ENCODE measurements at places on chromosomes 5 and 9.

GRCh38 chr5:113337515-113338415 lies 97.0 kb downstream of the TSSK1B start:
- DNase-seq = no peak

DNA sequence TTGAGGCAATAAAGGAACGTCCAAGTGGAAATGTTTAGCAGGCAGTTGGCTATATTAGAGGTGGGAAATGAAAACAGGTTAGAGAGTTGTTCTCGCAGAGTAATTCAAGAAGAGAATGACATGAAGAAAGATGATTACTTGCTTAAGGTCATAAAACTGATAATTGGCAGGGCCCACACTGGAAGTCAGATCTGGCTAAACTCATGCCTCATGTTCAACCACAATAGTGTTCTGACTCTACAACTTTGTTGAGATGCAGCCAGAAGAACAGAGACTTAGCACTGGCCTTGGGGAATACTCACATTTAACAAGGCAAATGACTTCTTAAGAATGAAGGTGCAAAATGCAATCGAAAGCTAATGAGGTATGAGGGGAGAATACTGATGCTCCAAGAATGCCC lies 27.2 kb upstream of the TNFSF8 start:
- DNase-seq = no peak

- DNase-seq = no peak
Observed at GRCh38 chr9:105341434-105342146, 97.1 kb downstream of the SLC44A1 start.

DNA sequence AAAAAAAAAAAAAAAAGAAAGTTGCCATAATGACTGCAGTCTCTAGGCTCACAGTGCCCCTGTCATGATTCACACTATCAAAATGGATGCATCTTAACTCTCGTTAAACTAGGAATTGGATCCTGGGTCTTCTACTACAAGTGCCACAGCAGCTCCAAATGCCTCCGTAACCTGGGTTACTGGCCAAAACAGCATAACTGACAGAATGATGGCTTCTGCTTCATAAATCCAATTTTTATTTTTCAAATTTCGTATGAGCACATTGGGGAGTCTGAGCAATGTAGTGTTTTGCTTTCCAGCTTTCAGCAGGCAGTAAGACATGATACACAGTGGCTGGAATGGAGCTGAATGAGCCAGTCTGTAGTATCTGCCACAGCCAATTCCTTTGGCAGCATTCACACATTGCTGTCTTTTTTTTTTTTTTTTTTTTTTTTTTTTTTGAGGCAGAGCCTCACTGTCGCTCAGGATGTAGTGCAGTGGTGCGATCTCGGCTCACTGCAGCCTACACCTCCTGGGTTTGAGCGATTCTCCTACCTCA lies 36.0 kb upstream of the NPM1 start:
- DNase-seq = no peak

DNA sequence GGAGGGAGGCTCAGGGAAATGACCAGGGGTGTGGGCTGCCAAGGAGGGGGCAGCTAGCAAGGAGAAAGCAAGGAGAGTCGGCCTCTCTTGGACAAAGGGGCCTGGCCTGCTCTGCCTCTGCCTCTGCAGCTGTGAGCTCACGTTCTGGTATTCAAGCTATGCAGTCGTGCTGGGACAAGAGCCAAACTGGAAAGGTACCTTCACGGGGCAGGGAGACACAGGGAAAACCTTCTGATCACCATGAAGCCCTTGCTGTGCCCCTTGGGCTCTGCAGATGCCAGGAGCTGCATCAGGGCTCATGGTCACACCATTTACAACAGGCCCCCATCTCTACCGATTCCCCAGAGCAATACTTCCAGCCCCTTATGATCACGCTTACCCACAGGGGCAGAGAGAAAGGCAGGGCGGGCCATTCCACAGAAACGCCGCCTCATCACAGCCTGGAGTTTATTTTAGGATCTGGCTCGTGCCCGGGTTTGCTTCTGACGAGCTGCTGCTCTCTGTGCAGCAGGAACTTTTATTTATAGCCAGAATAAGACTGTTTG lies 63.2 kb downstream of the PRRT1B start:
- DNase-seq = no peak

- DNase-seq = no peak
Observed at GRCh38 chr5:168736281-168736831, 157.2 kb upstream of the PANK3 start.

DNA sequence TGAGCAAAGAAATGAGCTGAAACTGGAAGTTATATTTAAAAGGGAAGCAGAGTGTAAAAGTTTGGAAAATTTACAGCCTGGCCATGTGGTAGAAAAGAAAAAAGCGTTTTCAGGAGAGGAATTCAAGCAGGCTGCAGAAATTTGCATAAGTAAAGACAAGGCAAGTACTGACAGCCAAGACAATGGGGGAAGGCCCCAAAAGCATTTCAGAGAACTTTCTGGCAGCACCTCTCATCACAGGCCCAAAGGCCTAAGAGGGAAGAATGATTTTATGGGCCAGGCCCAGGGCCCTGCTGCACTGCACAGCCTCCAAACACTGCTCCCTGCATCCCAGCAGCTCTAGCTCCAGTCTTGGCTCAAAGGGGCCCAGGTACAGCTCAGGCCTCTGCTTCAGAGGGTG lies 169.7 kb downstream of the GLIS3 start:
- DNase-seq = no peak

DNA sequence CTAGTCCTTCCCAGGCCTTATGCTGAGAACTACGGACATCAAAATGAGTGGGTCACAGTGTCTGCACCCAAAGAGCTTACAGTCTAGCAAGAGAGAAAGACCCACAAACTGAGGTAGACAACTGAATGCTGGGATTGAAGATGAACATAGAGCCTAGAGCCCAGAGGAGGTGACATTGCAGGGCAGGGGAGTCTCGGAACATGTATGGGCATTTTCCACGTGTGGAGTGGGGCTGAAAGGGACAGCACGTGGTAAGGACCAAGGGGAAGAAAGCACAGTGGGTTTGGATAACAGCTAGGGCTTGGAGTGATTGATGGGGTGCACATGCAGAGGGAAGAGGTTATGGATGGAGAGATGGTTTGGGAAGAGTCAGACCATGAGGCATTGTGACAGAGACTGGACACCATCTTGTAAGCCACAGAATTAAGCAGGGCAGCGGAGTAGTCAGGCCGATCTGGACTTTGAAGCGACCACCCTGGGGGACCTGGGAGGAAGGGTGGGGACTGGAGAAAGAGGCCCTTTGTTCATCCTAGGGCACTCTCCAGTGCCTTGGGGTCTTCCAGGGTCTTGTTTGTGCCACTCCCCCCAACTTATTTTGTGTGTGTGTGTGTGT lies 47.5 kb upstream of the SH3PXD2B start:
- DNase-seq = no peak

DNA sequence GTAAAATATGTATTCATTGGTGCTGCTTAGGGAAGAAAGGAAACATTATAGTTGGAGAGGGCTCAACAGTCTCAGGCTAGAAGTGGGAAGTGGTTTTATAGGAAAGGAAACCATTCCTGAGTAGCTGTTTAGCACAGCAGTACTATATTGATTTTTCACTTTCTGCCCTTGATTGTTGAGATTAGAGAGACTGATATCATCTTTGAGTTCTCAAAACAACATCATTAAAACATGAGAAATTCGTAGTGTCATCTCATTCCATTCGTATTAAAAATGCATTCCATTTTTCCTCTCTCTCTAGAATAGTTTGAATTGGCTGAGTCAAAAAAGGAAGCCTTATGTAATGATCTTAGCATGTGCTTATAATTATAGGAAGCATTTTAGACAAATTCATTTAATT lies 14.1 kb downstream of the POLR3G start:
- no peak for DNase-seq

DNA sequence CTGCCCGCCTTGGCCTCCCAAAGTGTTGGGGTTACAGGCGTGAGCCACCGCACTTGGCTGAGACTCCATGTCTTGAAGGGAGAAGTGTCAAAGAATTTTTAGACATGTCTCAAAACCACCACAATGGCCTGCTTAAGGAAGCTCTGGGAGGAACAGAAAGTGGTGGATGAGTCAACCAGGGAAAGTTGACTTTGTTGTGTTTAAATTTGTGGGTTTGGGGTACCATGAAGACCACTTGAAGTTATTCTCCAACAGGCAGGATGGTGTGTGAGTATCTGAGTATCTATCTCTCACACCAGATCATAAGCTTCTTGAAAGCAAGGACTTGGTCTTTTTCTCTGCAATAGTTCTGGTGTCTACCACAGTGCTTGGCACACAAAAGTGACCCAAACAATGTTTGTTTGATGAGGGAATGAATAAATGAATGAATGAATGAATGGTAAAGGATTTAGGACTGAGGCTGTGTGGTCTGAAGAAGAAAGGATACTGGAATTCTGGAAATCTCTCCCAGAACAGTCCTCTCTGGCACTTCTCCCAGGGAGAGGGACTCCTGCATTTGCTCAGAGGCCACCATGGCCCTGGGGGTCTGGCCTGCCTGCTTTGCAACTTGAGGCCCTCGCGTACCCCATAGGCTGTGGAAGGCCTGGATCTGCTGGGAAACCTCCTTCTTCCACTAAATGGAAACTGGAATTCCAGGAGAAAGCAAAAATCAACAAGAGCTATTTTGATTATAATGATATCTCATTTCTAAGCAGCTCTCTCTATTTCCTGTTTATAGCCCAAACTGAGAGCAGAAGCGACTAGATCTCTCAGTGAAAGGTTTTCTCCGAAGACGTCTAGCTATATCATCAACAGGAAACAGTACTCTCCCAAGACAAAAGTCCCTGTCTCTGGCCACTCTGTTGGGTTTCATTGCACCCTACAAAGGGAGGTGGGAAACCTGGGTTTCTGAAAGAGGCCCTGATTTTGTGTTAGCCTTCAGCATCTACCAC lies 187.9 kb downstream of the PALM2AKAP2 start:
- DNase-seq = no peak

- DNase-seq = no peak
Observed at GRCh38 chr9:88706193-88707113, 171.5 kb downstream of the NXNL2 start.

- no peak for DNase-seq
Observed at GRCh38 chr9:1723522-1724015, 291.6 kb upstream of the SMARCA2 start.

DNA sequence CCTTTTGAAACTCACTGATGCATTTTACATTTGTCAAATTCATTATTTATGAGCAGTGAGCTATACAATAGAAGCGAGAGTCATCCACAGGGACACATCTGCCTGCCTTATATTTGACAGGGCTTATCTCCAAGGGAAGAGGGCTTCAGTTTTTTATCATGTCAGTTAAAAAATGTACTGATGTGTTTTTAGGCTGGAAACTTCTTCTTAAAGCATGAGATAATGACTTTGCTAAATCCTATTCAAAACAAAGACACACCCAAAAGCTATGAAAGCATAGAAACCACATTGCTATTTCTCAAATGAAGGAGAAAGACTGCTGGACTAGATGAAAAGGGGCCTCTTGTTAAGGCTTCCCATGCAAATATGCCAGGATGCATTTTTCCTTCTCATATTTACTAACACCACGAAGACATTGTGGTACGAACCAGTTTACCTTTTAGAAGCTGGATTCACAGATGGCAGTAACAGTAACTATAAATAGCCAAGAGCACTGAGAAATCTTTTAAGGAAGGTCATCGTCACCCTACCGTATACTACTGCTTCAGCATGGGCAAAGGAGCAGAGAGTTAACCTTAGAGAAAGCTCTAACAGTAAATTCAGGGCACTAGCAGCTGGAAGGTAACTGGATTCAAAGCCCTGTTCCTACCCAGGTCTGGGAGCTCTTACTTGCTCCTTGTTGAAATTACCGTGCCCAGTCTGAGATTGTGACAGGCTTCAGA lies 86.3 kb upstream of the IFNK start:
- DNase-seq = no peak

GRCh38 chr5:14171621-14172020 lies 28.5 kb downstream of the TRIO start:
- DNase-seq = no peak

GRCh38 chr9:34279411-34279810 lies 49.7 kb downstream of the KIF24 start:
- DNase-seq = peak; percentile 5

DNA sequence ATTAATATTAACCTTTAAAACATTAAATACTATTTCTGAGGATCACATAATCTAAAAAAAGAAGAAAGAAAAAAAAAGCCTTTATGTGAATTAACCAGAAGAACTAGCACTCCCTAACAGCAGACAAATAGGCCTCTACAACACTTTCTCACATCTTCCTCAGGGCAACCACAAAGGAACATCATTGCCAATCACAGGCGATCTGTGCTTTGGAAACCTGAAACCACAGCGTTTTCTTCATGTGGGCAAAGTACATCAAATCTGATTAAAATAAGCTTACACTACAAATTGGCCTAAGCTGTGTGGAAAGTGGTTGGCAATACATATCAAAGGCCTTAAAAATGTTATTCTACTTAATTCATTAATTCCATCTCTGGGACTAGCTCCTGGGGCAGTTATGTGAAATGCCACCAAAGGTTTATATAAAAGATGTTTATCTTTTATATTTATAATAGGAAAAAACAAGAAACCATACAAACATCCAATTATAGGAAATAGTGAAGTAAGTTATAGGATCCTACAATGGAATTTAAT lies 184.8 kb upstream of the TBCA start:
- DNase-seq = no peak

- DNase-seq = peak; percentile 57
Observed at GRCh38 chr5:51599587-51599986, 216.3 kb downstream of the ISL1 start.

- DNase-seq = no peak
Observed at GRCh38 chr9:113886466-113886865, 10.4 kb downstream of the ZNF618 start.

GRCh38 chr5:148730270-148730669 lies 75.9 kb upstream of the HTR4 start:
- no peak for DNase-seq

DNA sequence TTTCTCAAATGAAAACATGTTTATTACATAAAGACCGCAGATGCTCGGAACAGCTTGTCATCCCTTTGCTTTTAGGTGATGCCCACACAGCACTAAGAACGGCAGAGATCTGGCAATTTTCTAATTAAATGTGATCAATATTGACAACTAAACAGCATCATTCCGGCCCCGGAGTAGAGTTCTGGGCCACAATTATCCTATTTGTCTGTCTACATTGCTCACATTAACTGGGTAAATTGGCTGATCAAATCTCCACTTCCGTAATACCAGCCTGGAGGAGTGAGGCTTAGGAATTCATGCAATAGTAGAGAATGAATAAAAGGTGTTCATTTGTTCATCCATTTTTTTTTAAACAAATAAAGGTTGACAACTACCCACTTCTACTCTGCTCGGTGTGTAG lies 245.1 kb upstream of the C9orf72 start:
- DNase-seq = no peak

- no peak for DNase-seq
Observed at GRCh38 chr5:153711755-153712154, 221.3 kb downstream of the GRIA1 start.

- no peak for DNase-seq
Observed at GRCh38 chr5:165209101-165209727, 1703.8 kb downstream of the MAT2B start.

DNA sequence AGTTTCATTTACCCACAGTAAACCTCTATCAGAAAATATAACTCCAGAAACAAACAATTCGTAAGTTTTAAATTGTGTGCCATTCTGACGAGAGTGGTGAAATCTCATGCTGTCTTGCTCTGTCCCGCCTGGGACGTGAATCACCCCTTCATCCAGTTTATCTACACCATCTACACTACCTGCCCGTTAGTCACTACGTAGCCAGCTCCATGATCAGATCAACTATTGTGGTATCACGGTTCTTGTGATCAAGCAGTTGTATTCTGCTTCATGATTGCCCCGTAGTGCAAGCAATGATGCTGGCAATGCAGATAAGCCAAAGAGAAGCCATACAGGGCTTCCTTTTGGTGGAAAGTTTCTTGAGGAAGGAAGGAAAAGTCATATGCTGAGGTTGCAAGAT lies 150.3 kb downstream of the GOLPH3 start:
- no peak for DNase-seq

GRCh38 chr5:6606884-6607558 lies 25.8 kb downstream of the NSUN2 start:
- DNase-seq = no peak

Measured in NCI-H1105 treated with DMSO at 0.1 percent for 48 hours (cell line).